ENCODE measurements at places on chromosomes 16 and 17.
A peak's percentile ranks its signal among the peaks of the same experiment; 100 is the strongest.

GRCh38 chr17:78142119-78142861, 3.9 kb upstream of the C17orf99 start:
- DNase-seq, result peak; percentile 31

GRCh38 chr17:1077581-1077985, 80.7 kb downstream of the TIMM22 start:
- DNase-seq, result no peak

- no peak for DNase-seq
Observed at GRCh38 chr17:40360091-40360490, 4.4 kb downstream of the GJD3 start.

DNA sequence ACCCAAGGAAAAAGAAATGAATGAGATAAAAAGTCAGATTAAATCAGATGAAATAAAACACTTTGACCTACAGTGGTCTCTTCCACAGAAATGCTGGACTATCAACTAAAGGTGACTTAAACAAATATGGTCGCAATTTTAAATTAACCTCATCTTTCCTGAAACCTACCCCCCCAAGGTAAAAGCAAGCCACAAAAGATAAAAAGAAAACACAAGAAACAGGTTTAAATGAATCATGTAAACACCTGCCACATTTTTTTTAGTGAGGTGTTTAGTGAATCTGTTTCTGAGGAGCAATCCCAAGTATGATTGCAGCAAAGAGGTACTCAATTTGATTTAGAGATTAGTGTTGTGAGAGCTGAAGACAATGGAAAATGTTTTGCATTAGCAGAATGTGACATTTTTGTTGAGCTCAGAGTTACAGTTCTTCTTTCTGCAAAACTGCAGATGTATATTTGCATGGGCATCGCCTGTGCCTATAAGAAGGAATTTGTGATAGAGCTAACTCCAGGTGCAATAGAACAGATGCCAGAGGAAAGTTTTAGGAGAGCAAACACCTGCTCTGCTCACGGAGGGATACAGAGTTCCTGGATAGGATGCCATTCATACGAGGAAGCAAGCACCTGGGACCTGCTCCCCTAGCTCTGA, 3.4 kb upstream of the MMD start:
- no peak for DNase-seq

GRCh38 chr17:81722184-81723120, 10.4 kb downstream of the SLC25A10 start:
- peak; percentile 20 for DNase-seq

DNA sequence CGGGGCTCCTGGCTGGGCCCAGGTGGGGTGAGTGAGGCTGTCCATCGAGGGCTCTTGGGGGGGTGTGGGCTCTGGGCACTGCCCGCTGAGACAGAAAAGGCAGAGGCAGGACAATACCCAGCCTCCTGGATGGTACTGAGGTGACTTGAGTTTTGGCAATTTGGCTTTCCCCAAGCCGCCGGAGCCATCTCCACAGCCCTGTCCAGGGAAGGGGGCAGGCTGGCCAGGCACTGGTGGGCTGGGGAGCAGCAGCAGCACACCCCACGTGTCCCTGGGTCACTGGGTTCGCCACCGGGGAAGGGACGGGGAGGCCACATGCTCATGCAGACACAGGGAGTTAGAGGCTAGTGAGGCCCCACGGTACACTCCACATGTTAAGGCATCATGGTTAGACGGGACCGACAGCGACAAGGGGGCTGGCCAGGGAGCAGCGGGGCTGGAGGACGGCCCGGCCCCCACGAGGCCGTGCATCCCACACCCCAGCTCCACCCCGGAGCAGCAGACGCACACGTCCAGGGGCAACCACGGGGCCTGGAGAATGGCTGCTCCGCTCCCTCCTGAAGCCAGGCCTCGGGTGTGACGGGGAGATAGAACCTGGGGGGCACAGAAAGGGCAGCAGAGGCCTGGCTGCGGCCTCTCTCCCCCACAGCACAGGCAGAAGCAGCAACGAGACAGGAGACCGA, 3.0 kb downstream of the ARHGDIA start:
- peak; percentile 39 for DNase-seq

DNA sequence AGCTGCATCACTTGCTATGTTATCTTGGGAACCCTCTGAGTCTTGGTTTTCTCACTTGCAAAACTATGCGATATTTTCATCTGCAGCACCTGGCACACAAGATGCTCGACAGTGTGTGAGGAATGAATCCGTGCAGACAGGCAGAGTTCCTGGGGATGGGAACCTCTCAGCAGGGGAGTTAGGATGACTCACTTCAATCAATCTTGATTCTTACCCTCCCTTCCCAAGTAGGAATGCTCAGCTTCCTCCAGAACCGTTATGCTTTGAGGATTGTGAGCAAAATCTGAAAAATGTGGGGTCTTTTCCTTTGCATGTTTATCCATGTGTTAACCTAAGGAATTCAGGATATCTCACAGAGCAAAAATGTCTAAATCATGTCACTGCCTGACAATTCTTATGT, 68.9 kb upstream of the HNF1B start:
- DNase-seq, result no peak

DNA sequence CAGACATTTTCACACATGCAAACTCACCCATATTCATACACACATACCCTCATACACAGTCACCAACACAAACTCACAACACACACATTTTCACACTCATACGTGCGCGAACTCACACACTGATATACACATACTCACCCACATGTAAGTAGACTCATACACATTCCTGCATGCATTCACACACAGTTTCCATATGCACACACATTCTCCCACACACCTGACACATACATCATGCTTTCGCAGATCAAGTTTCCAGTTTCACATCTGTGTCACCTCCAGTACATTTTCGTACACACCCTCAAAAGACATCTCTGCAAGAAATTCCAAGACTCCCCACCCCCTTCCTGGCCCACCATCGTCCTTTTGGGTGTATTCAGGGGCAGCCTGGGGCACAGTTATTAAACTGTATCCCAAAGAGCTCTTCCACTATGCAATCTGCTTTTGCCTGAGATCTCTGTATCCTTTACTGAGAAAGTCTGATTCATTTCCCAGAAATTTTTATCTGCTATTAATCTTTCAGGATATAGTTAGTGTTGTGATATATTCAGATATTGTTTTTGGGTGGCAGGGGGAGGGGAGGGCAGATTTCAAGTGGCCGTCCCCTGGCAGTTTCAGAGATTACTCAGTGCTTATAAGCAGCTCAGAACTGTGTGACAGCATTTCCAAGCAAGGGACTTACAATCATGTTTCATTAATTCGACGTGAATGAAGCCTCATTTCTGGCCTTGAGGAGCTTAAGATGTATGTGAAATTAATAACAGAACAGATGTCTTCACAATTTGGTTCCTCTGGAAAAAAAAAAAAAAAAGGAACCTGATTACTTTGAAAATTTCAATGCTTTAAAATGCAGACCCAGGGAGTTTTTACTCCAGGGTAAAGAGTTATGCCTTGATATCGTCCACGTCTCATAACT, 35.3 kb upstream of the MMP2 start:
- no peak for DNase-seq

- DNase-seq, result peak; percentile 42
Observed at GRCh38 chr17:81400154-81400977, 5.1 kb downstream of the BAHCC1 start.

GRCh38 chr16:14238756-14239155, 167.6 kb downstream of the MRTFB start:
- DNase-seq, result no peak
